Breast epithelium (tissue), 4 donors: ENCODE measurements at places on chromosomes 2 and 18. TPM values are rescaled to one million over a fixed set of nuclear protein-coding genes. Genes with fewer than 3 reads are reported as not detected.

GRCh38 chr2:129144082-129144791, 825.6 kb upstream of the HS6ST1 start:
- DNase-seq, result no peak

DNA sequence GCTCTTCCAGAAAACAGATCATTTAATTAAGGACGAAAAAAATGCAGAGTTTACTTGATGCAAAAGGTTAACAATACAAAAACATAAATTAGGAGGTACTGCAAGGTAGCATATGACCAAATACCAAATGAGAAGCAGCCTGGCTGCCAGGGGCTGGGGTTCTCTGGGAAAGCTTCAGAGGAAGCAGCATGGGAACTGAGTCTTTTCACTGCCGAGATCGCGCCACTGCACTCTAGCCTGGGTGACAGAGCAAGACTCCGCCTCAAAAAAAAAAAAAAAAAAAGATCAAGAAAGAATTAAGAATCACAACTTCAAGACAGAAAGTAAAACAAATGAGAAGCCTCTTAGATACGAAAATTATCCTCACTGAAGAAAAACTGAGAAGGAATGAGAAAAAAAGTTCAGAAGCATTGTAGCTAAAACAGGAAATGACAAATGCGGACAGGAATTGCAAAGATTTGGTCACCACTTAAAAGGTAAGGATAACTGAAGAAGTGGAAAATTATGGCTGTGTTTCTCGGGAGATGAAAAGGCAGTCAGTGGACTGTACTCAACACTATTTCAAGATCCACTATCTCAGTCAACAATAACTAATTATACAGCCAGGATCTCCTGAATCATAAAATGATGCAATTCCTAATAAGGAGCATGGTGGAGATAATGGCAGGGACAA, 4.3 kb downstream of the SEPTIN10 start:
- no peak for DNase-seq

DNA sequence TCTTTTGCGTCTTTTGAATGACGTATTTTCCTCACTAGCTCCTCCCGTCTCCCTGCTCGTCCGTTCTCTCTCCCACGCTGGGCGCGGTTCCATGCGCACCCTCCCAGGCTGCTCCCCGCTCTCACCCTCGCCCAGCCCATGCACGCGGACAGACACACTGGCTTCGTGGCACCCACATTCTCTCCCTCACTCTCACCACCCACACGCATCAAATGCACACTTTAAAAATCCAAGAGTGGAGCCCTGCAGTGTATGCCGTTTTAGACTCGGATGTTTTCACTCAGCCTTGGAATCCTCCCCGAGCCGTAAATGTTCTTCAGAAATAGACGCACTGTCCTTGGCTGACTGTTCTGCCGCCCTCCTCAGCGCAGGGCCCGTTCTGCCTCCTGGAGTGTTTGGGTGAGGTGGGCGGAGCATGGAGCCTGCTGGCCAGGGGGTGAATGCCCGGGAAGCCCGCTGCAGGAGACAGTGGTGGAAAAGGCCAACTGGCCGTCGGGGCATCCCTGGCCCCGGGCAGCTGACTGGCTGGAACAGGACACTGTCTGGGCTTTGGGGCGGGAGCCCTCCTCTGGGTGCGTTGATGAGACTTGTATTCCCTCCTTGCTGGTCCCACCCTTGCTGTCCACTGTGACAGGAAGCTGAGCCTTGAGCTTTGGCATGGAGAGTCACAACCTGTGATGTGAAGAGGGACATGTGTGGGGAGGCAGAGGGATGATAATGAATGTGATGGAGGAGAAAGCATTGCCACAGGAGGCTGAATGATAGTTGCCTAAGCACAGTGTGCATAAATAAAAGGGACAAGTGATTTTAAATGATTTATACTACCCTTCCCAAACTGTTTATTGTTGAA, 35.4 kb upstream of the LYPD6B start:
- no peak for DNase-seq

LINC00305 gene
- not detected for total RNA-seq

GRCh38 chr2:221677688-221678087, 105.6 kb upstream of the EPHA4 start:
- no peak for DNase-seq
